Anterior cingulate cortex (tissue), 58 donors: ENCODE measurements at places on chromosomes 16 and 17.

DNA sequence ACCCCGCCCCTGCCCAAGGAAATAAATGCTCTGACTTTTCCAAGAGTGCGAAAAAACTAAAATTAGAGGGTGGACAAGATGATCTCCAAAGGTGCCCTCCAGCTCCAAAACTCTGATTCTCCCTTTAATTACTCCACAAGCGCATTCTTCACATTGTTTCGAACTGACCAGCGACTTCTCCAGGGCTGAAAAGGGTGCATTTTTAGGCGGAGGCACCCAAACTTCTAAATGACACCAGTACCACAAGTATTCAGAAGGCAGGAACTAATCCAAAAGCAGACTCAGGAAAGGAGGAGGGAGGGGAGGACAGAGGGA, 750 bp downstream of the ZFHX3 start:
- DNase-seq: no peak

DNA sequence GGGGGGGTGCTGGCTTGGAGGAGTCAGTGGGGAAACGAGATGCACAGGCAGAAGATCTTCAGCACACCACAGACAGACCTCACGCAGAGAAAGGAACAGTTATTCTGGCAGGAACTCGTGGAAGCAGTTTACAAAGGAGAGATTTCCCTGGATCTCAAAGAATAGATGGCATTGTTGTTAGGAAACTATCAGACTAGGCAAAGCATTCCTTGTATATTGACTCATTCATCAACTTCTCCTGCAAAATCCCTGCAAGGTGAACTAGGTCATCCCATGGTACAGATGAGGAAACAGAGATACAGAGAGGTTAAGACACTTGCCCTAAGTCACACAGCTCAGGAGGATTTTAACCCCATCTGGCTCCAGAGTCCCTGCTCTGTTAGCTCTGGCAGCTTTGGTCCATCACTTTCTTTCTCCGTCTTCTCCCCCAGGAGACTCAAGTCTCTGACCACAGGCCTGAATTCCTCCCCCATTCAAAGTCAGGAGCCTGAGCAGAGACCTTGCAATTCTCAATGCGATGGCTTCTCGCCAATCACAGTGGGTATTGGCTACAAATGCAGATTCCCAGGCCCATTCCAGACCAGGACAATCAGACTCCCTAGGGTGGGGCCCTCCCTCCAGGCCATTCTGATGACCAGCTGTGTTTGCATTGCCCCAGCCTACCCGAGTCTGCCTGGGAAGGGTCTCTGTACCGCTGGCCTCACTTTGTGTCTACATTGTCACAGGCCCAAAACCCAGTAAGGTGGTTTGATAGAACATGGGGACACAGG, 56.4 kb downstream of the LITAF start:
- DNase-seq: no peak

DNA sequence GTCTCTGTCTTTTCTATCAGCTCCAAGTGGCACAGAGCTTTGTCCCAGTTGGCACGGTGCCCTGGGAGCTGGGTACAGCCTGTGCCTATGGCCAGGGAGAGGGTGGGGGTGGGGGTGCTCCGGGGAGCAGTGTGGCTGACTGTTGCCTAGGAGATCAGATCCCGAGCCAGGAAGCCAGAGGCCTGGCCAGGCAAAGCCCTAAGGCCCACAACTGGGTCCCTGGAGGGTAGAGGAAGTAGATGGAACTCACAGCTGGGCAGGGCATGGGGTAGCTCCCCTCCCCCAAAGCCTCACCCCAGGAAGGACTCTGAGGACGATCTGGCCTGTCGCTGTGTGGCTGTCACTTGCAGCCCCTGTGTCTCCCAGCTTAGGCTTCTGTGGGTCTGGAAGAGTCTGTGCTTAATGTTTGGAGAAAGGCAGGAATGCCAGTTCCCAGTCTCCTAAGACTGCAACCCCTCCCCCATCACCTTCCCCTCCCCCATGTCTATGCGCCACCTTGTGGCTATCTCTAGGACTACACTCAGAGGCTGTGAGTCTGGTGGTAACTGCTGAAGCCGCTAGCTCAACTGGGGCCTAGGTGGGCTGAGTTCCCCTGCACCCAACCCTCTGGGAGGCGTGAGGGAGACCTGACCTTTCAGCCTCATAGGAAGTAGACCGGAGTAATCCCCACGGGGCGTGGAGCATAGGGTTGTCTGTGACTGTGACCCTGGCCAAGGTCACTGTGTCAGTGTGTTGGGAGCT, 12.6 kb downstream of the THRA start:
- DNase-seq: peak; percentile 58

DNA sequence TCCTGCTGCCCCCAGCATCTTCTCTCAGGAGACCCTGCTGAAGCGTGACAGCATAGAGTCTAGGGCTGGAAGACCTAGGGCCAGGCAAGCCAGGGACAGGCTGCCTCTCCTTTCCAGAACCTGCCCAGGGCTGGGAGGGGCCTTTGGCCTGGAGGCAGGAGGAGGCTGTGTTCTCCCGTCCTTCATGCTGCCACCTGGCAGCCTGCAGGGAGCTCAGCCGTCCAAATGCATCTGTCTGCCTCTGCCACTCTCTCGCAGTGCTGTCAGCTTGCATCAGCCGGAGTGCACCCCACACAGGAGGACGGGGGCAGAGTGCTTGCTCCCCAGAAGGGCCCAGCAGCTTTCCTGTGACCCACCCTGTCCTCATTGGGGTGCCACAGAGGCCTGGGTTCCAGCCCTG, 31.3 kb downstream of the ARHGAP23 start:
- DNase-seq: no peak

DNA sequence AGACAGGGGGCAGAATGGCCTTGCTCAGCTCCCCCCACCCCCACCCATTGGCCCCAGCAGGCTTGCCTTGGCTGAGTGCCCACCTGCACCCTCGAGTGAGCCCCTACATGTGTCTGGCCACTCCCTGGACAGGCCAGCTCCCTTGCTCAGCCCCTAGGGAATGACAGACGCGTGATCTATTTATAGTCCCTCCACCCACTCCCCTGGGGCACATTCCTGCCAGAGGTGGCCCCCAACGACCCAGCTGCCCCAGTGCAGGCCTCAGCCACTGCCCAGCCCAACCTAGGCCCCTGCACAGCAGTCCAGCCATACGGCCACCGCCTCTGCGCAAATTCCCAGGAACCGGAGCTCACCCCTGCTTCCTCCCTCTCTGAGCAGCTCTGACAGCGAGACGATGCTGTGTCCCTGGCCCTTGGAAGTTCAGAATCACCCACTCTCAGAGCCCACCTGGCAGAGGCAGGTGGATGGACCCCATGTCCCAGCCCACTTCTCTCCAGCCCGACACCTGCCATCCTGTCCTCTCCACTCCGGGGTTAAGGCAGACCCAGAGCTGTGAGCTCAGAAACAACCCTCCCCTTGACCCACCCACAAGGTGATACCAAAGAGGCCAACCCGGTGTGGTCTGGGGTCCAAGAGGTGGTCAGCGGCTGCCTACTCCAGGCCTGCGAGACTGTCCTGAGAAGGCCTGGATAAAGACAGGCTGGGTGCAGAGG, 11.5 kb upstream of the P2RX1 start:
- DNase-seq: no peak

DNA sequence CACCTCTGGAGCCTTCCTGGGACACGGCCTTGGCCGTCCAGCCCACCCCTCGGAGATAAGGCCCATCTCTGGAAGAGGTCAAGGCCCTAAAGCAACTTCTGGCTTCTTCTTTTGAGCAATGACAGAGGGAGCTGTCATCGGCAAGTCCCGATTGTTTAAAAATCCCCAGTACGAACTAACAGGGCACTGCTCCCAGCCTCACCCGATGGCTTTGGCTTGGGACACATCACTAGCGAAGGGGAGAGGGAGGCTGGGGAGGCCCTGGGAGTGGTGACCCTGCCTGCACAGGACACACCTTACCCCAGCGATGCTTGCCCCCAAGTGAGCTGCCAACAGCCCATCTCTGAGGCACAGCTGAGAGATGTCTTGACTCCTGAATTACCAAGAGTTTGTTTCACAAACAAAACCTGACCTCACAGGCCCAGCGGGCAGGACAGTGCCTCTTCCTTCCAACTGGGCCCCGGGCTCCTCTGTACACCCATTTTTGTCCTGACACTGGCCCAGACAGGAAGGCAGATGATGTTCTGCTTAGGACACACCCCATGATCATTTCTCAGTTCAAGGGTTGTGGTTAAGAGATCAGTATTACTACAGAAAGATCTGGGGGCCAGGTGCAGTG, 4.8 kb downstream of the SYNGR2 start:
- DNase-seq: no peak

GRCh38 chr16:56241596-56241995, 50.3 kb downstream of the GNAO1 start:
- DNase-seq: no peak

DNA sequence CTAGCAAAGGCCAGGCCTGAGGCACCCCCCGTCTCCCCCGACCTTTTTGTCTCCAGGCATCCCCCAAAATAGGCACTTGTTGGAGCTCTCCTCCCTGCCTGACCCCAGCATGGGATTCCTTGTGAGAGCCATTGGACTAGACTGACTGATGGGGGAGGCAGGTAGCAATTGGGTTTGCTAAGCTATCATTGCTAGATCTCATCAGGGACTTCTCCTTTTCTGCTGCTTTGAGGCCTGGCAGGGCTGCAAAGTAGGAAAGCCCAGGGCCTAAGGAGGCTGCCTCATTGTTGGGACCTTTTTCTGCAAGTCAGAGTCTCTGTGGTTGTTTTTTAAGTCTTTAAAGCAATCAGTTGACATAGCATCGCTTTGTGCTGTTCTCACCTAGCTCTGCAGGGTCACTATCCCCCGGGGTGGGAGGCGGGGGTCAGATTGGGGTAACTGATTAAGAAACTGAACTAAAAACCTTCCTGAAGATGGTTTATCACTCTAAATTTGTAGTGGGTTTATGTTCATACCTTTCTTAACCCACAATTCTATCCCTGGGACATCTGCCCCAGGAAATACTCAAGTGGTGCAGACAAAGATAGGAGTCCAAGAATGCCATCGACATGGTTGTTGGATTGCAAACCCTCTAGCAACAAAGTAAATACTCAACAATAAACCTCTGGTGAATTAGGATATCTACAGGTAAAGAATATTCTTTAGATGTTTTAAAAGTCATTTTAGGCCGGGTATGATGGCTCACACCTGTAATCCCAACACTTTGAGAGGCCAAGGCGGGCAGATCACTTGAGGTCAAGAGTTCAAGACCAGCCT, 28.0 kb downstream of the LLGL2 start:
- DNase-seq: no peak

DNA sequence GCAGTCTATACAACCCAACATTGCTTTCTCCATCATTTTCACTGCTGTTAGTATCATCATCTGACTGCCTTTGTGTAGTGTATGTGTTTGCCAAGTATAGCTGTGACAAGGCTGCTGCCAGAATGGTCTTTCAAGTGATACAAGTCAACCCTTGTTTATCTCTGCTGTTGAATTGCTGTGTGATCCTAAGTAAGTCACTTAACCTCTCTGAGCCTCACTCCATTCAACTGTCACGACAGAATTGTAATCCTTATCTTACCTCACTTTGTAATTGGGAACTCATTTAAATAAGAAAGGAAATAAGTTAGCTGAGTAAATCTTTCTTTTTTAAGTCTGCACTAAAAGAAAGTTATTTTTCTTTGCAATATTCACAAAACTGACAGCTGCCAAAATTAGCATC, 340.6 kb downstream of the CA10 start:
- DNase-seq: no peak

GRCh38 chr17:49819651-49820050, 28.2 kb downstream of the TAC4 start:
- DNase-seq: no peak

DNA sequence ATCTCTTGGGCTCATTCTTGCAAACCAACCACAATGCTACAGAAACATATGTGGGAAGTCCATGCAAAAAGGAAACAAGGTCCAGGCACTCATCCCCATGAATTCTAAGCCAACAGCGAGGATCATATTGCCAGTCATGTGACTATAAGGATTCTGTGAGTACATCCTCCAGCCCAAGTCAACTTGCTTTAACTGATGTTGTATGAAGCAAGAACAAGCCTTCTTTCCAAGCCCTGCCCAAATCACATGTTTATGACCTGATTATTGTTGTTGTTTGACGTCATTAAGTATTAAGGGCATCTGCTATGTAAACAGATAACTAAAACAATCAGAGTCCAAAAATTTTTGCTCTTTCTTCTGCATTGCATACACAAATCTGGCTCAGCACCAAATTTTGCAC, 78.2 kb upstream of the MON1B start:
- DNase-seq: no peak

DNA sequence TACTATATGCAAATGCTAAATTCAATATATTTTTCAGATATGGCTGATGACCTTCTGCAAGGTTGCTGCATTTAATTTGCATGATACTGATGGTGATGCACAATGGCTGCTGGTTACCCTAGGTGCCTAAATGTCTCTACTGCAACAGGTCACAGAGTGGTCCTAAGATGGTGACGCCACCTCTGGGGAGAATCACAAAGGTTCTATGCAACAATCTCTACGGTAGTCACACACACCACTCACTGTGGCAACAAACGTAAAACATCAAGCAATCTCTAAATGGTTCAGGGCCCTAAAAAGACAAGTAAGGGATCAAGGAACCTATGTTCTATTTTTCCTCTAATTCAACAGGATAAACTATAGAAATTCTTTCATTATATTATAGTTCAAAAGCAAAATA, 293.3 kb downstream of the CEP112 start:
- DNase-seq: no peak

DNA sequence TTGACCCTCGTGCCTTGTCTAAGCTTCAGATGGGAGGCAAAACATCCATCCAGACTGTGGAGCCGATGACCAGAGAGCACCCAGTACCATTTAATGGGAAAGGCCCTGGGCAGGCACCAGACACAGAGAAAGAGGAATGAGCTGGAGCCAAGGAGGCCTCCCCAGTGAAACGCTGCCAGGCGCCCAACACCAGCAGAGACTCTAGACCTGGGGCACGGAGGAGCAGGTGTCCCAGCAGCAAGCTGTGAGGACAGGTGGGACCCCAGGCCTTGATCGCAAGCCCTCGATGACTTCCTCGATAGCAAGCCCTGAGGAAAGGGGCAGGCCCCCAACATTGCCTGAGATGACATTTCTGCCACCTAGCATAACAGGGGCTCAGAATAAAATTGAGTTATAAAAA, 62.2 kb upstream of the SIAH1 start:
- no peak for DNase-seq

- no peak for DNase-seq
These were observed 5.6 kb downstream of the SF3B3 start for GRCh38 chr16:70529051-70529777.

- DNase-seq: no peak
These were observed 25.7 kb upstream of the RASL10B start for GRCh38 chr17:35705705-35706104.

- DNase-seq: no peak
These were observed 176.3 kb downstream of the VPS53 start for GRCh38 chr17:538181-538973.
